Smooth muscle cell of the brain vasculature (primary cell): ENCODE measurements at places on chromosomes 16 and 17.

GRCh38 chr17:10737168-10737622 is 7.4 kb upstream of the TMEM220 start:
- no peak for DNase-seq

- DNase-seq: no peak
Measured at GRCh38 chr17:77613218-77613617, 345.3 kb upstream of the TNRC6C start.

GRCh38 chr17:50458701-50459676 is 9.7 kb downstream of the CHAD start:
- DNase-seq: no peak

DNA sequence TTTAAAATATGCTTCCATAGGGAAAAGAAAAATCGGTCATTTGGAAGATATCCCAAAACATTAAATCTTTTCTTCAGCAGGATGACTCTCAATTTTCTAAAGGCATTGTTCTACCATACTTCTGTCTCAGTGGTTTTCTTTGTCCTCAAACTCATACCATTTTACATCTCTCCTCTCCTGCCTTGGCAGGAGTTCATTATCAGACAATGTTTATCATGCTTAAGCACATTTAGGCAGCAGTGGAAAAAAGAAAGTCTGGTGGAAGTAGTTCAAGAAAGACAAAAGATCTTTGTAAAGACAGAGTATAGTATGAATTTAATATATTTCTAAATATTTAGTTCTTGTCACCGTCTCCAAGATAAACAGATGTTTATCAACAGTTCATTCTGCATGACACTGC is 68.2 kb downstream of the CDK12 start:
- DNase-seq: no peak

DNA sequence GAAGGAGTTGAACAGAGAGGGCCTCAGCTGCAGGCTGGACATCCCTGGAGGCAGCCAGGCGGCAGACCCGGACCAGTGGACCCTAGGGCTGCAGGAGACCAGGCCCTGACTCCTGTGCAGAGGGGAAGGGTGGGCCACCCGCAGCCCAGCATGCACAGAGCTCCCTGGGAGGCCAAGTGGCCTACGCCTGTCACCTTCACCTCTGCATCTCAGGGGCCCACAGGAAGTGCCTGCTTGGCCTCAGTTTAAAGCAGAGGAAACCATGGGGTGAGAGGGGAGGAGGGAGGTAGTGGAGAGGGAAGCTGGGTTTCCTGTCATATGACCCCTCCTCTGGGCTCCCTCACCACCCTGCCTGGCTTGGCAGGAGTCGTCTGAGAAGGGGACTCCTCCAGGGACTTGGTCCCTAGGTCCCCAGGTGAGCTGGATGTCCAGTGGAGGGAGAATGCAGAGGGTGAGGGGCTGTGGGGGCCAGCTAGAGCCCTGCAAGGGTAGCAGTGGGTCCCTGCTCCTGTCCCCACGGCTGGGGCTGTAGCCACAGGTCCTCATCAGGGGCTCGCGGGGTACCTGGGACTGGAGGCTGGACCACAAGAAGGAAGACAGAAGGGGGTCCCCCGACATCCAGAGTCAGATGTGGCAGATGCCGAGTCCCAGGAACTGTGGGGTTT is at the start of gene TMC8:
Gene TMC8 (plus strand): TSS at position 335 of the 665 bp plus-strand sequence. CDS start 818 bp downstream, outside the sequence.
- no peak for DNase-seq

DNA sequence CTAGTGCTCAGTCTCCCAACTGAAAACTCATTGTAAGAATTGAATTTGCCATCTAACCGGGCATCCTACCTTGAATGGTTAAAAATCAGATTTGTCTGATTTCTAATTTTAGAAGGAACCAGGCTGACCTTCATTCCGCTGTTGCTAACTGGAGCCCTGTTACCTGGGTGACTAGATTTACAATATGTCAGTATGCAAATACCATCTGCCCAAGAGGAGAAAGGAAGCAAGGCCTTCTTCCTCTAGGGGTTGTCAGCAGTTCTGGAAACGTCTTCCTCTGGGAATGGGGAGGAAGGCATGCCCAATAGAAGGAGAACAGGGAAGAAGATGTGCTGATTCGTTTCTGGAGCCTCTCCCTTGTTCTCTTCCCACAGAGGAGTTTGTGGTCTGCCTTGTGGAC is 137.9 kb downstream of the PITPNC1 start:
- no peak for DNase-seq

DNA sequence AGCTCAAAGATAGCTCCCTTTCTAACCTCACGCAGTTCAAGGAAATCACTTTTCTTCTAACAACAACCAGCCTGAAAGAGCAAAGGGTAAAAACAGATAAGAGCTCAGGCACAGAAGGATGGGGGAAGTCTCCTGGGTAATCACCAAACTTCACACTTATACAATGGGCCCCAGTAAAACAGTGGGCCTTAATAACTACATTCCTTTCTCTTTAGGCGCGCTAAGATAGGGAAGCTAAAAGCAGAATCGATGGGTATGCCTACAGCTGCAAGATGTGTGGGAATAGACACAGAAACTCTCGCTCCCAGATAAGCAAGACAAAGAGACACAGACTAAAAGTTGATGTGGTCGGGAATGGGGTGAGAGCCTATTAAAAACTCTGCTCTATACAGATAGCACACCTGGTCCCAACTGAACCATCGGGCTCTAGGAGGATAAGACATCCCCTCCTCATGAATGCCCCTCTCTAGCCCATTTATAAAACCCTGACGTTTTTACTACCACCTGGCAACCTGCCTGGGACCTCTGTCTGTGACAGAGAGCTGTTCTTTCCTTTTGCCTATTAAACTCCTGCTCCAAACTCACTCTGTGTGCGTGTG is 826 bp downstream of the LYZL6 start:
- DNase-seq: no peak

GRCh38 chr16:47461598-47462266 is 601 bp downstream of the PHKB start:
- DNase-seq: peak; percentile 15

- DNase-seq: no peak
Measured at GRCh38 chr16:782766-783403, 5.3 kb downstream of the RPUSD1 start.

- DNase-seq: no peak
Measured at GRCh38 chr17:77740481-77740880, 218.0 kb upstream of the TNRC6C start.

- DNase-seq: no peak
Measured at GRCh38 chr17:34614698-34615097, 35.3 kb downstream of the TMEM132E start.

DNA sequence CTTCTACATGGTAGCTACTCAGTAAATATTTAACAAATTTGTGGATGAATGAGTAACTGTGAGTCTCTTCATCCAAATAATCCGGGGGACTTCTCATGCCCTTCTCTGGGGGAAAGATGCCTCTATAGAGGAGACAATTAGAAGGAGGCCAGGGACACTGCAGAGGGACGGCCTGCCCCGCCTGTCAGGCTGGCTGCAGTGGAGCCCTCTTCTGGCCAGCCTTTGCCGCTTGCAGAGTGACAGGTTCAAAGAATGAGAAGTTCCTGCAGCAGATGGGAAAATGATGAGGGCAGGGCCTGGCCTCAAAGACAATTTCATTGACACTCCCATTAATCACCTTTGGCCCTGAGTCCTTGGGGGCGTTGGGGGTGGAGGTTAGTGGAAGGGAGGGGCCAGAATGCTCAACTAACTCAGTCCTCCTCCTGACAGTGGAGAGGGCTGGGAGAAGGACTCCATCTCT is 339.0 kb downstream of the MAF start:
- no peak for DNase-seq
